ENCODE measurements at places on chromosomes 1 and 21.

- DNase-seq = no peak
These were observed 6.3 kb upstream of the CTTNBP2NL start for GRCh38 chr1:112389689-112390088.

GRCh38 chr21:39003982-39004633, 179.1 kb downstream of the PSMG1 start:
- DNase-seq = no peak

DNA sequence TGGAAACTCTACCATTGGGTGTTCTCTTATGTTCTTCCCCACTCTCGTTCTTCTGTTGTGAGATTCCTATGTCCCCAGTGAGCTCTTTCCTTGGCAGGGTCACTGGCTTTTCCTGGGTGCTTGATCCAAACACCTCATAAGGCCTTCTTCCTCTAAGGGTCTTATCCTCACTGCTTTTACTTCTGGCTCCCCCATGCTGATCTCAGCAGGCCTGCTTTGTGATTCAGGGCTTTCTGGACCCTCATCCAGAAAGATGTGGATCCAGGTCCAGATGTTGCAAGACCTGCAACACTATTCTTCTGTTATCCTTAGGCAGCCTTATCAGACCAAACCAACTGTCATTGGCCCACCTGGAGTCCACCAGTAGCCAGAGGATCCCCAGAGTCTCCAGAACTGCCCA, 11.2 kb upstream of the MYOG start:
- DNase-seq = no peak

DNA sequence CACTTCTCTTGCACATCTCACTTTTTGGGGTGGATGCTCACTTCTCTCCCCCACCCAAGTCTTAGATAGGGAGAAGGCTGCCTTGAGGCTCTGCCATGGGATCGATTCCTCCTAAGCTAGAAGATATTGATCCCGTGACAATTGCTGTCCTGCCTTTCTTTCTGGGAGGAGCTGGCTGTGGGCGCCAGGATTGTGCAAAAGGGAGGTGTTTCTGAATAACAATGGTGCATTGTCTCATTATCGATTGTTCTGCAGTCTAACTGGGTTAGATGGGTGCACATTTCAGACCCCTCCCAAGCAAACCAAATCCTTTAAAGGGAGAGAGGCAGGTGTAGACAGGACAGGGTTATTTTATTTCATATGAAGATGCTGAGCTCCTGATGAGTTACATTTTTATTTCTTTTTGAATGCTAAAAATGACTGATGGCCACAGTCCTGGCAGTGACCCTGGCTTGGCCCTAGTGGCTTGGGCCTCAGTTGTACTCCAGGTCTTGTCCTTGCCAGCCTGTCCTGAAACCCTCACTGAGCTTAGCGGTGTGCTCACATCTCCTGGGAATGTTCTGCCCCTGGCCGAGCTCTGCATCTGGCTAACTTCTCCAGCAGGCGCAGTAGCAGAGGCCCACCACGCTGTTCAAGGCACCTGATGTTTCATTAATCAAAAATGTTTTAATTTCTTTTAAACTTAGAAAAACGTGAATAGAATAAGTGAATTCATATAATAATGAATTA, 99.0 kb upstream of the KAZN start:
- no peak for DNase-seq

- DNase-seq = no peak
These were observed 235.1 kb downstream of the RRAGC start for GRCh38 chr1:38624336-38625039.

DNA sequence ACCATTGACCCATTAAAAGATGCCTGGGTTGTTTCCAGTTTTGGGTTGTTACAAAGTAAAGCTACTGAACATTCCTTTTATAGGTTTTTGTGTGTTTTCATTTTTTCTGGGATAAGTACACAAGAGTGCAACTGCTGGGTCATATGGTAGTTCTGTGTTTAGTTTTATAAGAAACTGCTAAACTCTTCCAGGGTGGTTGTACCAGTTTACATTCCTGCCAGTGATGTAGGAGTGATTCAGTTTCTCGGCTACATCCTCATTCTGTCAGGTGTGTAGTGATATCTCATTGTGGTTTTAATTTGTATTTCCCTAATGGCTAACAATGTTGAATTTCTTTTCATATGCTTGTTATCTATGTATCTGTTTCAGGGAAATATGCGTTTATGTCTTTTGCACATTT, 58.5 kb upstream of the DNAJC6 start:
- no peak for DNase-seq

DNA sequence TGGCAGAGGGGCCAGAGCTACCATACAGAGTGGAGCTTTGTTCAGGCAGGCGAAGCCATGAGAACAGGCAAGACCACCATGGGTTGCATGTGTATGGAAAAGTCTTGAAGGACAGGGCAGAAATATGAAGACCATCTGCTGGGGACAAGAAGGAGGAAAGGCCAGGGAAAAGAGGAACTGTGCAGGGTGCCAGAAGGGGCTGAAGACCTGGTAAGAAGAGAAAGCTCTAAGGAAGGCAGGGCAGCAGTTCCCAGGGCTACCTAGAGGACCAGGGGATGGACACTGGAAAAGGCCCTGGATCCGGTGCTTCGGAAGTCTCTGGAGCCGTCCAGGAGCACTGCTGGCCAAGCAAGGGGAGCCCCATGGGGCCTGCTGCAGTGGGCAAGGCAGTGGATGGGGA, 43.4 kb downstream of the PKP1 start:
- no peak for DNase-seq

GRCh38 chr1:96234299-96234698, 487.3 kb upstream of the PTBP2 start:
- DNase-seq = no peak

DNA sequence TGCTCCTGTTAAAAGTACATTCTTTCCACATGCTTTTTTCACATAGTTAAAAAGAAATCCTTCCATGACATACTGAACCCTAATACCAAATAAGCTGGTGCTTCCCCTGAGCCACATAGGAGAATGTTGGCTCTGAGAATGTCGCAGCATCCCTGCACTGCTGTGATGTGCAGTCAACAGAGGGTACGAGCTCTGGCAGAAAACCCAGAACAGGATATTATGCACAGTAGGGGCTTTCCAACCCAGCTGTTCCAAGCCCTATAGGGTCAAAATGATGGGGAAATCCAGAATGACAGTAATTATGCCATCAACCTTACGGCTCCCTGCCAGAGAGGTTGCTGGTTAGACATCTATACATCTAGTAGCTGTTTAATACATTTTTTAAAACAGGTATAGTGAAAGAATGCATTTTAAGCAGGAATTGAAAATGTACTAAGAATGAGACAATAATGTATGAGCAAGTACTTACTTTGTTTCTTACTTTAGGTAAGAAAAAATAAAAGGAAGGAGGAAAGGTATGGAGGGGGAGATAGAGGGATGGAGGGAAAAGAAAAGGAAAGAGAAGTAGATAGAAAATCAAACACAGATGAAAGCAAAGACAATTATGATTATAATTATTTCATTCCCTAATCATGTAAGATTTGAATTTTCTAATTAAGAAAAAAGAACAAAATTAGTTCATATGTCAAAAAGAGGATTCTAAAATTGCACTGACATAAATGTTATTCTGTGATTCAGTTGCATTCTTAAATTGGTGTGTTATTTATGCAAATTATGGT, 126.0 kb downstream of the NR5A2 start:
- peak; percentile 43 for DNase-seq

DNA sequence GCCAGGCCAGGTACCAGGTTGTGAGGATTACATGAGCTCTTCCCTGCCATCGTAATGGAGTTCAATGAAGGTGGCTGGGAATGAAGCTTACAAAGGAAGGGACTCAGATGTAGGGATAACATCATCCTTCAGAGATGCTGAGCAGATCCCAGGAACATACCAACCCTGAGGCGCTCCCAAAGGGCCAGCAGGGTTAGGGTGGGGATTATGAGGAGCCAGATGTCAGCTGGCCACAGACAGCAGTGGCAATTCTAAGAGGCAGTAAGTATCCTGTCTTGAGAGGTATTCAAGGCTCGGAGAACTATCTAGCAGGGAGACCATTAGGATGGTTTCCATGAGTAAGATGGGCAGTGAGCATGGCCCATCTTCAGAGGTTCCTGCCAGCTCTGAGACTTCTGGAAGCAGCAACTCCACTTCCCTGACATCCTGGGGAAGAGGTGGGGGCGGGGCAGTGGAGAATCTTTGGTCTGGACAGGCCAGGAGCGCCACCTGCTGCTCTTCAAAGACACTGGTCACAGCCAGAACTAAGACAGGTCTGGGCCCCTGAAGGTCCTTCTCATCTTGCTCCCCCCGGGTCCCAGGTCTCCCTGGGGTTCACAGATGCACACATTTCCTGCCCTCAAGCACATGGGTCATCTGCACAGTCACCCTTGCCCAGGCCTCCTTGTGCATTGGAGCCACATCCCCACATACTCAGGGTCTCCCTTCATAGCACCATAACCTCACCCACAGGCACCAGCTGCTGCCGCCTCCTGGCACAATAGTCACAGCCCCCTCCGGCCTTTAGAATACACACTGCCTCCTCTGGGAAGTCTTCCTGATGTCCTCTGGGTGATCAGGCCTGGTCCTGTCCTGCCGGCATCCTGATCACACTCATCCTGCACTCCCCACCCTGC, 2.7 kb upstream of the SDC3 start:
- DNase-seq = peak; percentile 49

- no peak for DNase-seq
These were observed 111.4 kb upstream of the ARTN start for GRCh38 chr1:43822040-43822690.

- no peak for DNase-seq
These were observed 11.5 kb upstream of the CXADR start for GRCh38 chr21:17501107-17502006.

DNA sequence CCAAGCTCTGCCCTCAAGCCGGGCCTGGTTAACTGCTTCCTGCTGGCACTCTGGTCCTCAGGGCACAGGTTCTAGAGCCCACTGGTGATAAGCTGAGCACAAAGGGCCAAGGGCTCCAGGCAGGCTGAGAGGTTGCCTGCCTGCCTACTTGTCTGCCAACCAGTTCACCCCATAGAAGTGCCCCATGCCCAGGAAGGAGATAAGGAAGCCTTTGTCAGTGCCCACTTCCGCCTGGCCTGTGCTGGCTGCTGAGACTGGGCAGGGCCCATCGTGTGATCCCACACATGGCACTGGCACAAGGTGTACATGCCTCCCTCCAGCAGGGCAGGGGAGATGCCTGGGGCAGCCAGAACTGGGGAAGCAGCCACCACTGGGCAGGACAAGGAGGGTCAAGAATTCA, 24.1 kb downstream of the SLC9A1 start:
- DNase-seq = no peak

GRCh38 chr1:65958561-65959350, 166.1 kb downstream of the PDE4B start:
- DNase-seq = no peak

- no peak for DNase-seq
These were observed 452.3 kb downstream of the OMA1 start for GRCh38 chr1:58094221-58094620.

GRCh38 chr1:202807451-202807925, 733 bp downstream of the KDM5B start:
- peak; percentile 47 for DNase-seq

DNA sequence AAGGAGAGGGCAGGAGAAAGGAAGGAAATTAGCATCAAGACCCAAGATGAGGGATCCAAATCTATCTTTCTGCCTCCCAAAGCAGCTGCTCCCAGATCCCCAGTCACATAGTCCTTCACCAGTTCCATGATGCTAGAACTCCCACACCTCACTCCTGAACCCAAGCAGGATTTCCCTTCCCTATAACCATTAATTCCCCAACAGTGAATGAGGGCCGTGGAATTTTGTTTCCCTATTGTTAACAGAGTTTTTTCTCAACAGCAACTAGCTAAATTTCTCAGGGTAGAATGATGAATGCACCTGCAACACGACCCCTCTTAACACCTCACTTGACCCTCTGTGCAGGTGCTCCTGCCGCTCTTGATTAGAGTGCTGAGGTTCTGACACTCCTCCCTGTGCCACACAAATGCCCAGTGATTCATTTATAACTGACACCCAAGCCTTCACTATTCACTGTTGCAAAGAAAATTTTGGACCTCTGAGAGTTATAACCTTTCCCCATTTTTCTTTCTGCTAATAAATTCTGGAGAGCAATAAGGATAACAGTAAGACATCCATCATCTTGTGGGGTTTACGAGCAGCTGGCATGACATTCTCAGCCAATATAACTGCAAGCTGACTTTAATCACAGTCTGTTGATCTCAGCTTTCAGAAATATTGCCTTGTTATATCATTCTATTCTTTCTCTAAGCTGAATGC, 25.4 kb upstream of the NPL start:
- DNase-seq = no peak

GRCh38 chr1:20729990-20730689, 2.4 kb downstream of the SH2D5 start:
- DNase-seq = no peak

- no peak for DNase-seq
These were observed 13.2 kb downstream of the IER5 start for GRCh38 chr1:181101581-181102226.

DNA sequence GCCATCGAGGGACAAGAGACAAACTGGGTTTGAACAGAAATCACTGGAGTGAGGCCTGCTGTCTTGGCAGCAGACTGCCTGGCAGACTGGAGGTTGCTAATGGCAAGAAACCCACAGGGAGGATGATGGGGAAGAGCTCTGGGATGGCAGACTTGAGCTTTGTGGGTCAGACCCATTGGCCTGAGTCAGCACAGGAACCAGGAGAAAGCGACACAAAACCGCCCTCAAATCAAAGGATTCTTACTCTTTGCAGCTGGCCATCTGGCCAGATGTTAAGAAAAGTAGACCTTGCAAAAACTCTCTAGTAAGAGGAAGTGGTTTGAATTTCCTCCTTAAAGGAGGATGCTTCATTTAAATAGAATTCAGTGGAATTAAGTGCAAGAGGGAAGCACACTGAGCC, 195.2 kb upstream of the JUN start:
- DNase-seq = no peak

GRCh38 chr1:44484155-44484688, 79.2 kb downstream of the RNF220 start:
- no peak for DNase-seq

- DNase-seq = peak; percentile 37
These were observed 406 bp downstream of the KIAA0040 start for GRCh38 chr1:175192111-175192629.

GRCh38 chr1:9078015-9078751, 8.7 kb upstream of the SLC2A5 start:
- no peak for DNase-seq

DNA sequence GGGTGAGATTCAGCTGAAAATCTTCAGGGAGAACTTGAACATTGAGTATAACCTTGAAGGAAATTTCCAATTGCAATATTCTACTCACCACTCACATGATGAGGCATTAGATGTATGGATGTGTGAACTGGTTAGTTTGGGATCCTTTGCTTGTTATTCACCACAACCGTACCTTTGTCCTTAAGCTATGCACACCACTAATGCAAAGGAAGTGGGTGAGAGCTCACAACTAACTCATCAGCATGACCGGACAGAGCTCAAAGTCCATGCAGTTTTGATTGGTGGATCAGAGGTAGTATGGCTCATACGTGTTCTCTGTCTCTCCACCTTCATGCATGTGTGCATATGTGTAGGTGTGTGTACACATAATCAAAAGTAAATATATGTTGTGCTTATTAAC, 43.5 kb upstream of the MROH9 start:
- no peak for DNase-seq

GRCh38 chr1:23216771-23217420, 406 bp downstream of the HTR1D start:
- peak; percentile 39 for DNase-seq

- DNase-seq = no peak
These were observed 83.6 kb downstream of the CAMTA1 start for GRCh38 chr1:6868660-6869380.

- DNase-seq = no peak
These were observed 415.0 kb upstream of the VAMP3 start for GRCh38 chr1:7356079-7356478.

Measured in activated CD4-positive, CD25-positive, alpha-beta regulatory T cell treated with anti-CD3 and anti-CD28 coated beads, Interleukin-2, amount 50 U/mL, for 72 hours (primary cell).